ENCODE measurements at places on chromosomes 1 and 21.

DNA sequence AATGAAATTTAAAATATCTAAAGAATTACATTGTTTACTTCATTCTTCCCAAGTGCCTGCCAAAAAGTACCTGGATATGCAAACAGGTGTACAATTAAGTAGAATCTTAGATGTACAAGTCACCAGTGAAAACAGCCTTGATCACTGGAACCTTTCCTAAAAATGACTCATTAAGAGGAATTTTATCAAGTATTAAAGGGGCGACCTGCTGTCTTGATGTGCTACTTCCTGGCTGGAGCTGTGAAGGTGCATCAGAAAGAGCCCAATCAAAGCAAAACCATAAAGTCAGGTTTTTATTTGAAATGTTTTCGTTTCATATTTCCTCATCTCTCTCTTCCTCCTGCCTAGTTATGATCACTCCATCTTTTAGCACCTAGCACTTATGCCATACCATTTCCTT is 33.4 kb downstream of the IFI44 start:
- no peak for DNase-seq

GRCh38 chr1:162463021-162463420 is 34.6 kb upstream of the UHMK1 start:
- no peak for DNase-seq

DNA sequence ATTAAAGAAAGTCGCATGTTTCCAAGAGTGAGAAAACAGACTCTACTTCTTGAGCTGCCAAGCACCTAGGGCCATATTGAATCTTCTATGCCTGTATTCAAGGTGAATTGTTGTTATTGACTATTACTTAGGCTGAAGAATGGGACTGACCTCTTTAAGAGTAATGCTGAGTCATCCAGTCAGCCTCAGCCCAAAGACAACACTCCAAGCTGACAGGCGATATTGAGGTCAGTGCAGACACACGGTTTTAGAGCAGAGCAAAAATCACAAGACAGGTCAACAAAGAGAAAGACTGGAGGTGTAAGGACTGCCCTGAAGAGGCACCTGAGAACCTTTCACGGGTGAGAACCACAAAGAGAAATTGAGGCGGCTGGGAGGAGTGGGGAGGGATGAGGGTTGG is 146.9 kb downstream of the MIS18A start:
- DNase-seq: no peak

GRCh38 chr1:38336961-38337360 is 290.4 kb upstream of the POU3F1 start:
- DNase-seq: no peak

- no peak for DNase-seq
These were observed 9.3 kb upstream of the F3 start for GRCh38 chr1:94550800-94551241.

- DNase-seq: no peak
These were observed 5.5 kb downstream of the KLF18 start for GRCh38 chr1:44135886-44136285.

GRCh38 chr21:39088031-39088370 is 95.2 kb downstream of the PSMG1 start:
- no peak for DNase-seq

GRCh38 chr1:208026880-208027438 is 116.0 kb upstream of the CD34 start:
- DNase-seq: no peak

DNA sequence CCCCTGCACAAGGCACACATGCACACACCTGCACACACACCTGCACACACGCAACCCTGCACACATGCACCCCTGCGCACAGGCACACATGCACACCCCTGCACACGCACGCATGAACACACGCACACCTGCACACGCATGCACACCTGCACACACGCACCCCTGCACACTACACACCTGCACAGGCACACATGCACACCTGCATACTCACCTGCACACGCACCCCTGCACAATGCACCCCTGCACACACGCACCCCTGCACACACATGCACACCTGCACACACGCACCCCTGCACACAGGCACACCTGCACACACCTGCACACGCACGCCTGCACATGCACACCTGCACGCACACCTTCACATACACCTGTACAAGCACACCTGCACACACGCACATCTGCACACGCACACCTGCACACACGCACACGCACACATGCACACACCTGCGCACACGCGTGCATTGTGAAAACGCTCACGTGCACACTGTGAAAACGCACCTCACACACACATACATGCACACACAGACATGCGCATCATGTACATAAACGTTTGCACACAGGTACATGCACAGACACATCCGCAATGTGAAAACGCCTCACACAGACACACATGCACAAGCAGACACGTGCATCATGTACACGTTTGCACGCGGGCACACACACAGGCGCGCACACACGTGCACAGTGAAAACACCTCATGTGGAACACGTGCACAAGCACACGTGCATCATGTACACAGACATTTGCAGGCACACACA is 8.2 kb downstream of the DVL1 start:
- DNase-seq: no peak

DNA sequence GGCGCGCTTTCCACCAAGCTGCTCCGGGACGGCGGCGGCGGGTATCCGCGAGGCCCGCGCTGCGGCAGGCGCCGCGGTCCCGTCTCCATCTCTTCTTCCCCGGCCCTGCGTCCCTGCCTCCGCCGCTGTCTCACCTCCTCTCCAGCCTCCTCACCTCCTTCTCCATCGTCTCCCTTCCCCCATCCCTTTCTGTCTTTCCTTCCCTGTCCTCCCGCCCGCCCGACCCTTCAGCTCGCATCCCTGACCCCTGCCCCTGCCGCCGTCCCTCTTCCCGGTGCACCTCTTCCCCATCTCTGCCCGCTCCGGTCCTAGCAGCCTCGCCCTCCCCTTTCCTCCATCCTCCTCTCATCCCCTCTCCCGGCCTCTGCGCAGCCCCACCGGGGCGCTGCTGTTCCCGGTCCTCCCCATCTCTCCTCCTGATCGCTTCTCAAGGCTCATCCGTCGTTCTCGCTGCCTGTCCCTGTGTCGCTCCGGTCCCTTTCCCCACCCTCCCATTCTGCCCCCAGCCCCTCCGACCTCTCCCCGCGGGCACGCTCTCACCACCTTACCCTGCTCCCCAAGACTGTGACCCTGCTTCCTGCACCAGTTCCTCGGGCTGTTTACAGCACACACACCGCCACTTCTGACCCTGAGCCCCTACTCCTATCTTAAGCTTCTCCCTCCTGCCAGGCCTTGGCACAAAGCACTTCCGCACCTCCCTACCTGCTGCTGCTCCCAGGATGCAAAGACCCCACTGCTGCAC is 760 bp upstream of the NPHP4 start:
- peak; percentile 19 for DNase-seq

- DNase-seq: no peak
These were observed 182.0 kb upstream of the C1orf87 start for GRCh38 chr1:60255565-60255964.

DNA sequence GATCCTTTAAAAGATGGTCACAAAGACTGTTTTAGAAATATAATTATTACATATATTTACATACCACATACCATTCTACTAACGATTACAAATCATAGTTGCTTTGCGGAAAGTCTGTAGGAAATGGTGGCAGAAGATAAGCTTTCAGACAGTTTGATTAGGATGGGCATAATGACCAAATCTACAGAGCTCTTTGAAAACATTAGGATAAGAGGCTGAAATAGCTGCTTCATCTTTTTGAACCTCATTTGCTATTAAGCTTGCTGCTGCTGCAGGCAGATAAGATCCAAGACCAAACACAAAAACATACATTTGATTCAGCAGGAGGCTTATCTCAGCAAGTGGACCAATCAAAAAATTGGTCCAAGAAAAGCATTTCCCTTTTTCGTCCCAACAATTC is 47.1 kb downstream of the DDAH1 start:
- DNase-seq: no peak

DNA sequence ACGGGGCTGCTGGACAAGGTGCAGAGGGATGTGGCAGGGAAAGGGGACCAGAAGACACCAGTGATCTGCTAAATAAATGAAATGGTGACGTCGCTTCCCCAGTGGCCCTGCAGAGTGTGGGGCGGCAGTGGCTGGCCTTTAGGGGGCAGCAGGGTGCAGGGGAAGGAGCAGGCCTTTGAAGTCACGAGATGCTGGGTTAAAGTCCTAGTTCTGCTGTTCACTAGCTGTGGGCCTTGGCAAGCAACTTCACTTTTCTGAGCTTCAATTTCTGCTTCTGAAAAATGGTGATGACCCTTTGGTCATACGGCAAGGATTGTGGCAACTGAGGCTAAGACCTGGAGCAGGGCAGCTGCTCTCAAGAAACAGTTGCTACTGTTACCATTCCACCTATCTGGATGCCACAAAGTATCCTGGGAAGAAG is 9.2 kb upstream of the GALE start:
- DNase-seq: peak; percentile 82

DNA sequence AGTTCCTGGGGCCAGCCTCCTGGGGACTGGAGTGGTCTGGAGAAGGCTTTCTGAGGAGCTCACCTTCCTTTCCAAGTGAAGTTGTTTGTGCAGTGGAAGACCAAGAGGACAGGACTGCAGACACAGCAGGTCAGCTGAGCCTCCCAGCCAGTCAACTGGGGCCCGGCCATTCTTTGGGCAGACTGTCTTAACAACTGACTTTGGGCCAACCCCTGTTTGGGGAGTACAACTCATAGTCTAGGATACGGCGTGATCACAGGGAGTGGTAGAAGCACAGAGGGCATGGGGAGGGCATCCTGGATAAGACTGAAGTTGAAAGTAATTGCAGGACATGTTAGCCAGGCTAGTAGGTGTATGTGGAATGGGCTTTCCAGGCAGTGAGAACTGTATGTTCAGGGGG is 50.3 kb downstream of the PGM1 start:
- no peak for DNase-seq

DNA sequence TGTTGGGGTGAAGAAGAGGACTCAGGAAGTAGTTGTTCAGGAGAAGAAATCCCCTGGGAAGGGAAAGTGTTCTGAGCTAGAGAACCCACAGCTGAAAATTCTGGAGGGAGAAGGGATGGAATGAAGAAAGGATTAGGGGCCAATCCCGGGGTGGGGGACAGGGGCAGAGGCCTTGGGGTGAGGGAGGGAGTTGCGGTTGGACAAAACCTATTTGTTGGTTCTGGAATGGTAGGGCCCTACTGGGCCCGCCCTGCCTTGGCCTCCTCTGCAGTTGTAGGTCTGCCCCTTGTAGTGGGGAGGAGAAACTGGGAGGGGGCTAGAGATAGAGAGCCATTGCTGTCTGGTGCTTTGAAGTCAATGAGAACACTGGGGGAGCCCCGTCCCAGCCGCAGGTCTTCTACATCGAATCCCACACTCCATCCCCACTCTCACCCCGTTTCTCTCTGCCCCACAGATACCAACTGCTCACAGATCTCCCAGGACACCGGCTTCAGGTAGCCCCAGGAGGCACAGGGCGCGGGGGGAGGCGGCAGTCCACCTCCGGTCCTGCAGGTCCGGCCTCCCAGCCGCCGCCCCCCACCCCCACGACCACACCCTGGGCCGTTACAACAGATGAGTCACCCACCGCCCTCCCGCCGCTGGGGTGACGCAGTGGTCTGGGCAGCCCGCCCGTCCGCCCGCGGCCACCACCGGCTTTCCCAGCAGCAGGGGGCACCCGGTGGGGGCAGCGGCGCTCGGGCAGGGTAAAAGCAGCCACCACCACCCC is 1.1 kb downstream of the TAGLN2 start:
- DNase-seq: peak; percentile 63

GRCh38 chr1:88697503-88697902 is 13.4 kb downstream of the PKN2 start:
- no peak for DNase-seq

- DNase-seq: no peak
These were observed 843 bp upstream of the BCAN start for GRCh38 chr1:156640842-156641706.

DNA sequence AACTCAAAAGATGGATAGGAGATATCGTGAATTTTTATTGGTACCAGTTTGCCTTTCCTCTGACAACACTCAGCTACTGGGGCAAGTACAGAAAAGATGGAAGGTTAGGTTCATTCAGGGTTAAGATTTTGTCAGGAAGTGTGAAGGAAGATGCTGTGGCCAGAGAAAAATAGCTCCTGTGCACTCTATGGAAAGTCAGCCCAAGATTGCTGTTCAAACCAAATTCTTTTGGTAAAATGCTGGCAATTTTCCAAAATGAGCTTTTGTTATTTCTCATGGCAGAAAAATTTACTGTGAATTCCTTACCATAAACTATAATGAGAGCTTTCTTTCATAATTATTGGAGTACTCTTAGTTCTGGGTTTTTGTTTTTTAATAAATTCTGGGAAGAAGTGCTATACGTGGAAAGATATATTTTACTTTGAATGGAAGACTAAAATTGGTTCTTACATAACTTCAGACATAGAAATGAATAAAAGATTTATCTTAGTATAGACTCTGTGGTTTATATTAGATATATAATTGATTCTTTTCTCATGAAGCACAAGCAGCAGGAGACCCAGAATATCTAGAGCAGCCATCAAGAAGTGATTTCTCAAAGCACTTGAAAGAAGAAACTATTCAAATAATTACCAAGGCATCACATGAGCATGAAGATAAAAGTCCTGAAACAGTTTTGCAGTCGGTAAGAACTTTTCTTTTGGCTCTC is 112.2 kb downstream of the USP25 start:
- DNase-seq: no peak

- DNase-seq: no peak
These were observed 214.9 kb downstream of the HLX start for GRCh38 chr1:221093903-221094791.

GRCh38 chr1:105294838-105295237 is 1545.1 kb downstream of the AMY1C start:
- DNase-seq: no peak

DNA sequence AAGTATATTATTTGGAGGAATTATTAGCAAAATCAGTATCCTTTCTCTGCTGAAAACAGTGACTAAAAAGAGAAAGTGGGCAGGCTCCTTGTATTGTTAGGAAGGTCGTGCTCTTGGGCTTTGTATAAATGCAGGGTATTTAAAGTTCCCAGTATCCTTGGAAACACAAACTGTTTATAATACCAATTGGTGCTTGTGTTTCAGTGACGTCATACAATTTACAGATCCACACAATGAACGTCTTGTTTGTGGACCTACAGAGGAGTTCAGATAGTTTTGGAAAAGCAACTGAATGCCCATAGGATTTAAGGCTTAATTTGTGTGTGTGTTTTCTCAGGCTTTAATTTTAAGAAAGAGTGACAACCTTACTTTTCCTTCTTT is 168.2 kb downstream of the RASAL2 start:
- no peak for DNase-seq

GRCh38 chr1:202599669-202600431 is 110.4 kb downstream of the SYT2 start:
- DNase-seq: peak; percentile 42

DNA sequence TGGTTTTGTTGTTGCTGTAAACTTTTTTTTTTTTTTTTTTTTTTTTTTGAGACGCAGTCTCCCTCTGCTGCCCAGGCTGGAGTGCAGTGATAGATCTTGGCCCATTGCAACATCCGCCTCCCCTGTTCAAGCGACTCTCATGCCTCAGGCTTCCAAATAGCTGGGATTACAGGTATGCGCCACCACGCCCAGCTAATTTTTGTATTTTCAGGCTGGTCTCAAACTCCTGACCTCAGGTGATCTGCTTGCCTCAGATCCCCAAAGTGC is 78.9 kb upstream of the SLC45A1 start:
- no peak for DNase-seq

GRCh38 chr1:24091971-24092482 is 19.9 kb downstream of the MYOM3 start:
- DNase-seq: peak; percentile 47

GRCh38 chr1:161379071-161379470 is 11.4 kb upstream of the CFAP126 start:
- no peak for DNase-seq

- DNase-seq: no peak
These were observed 278.0 kb downstream of the BRINP2 start for GRCh38 chr1:177448652-177449357.
